ENCODE measurements at places on chromosomes 12 and 14.
A peak's percentile ranks its signal among the peaks of the same experiment; 100 is the strongest.

GRCh38 chr12:27960821-27961220 lies 11.7 kb downstream of the PTHLH start:
- no peak for DNase-seq

- no peak for DNase-seq
Measured at GRCh38 chr14:61365667-61366212, 44.4 kb downstream of the PRKCH start.

DNA sequence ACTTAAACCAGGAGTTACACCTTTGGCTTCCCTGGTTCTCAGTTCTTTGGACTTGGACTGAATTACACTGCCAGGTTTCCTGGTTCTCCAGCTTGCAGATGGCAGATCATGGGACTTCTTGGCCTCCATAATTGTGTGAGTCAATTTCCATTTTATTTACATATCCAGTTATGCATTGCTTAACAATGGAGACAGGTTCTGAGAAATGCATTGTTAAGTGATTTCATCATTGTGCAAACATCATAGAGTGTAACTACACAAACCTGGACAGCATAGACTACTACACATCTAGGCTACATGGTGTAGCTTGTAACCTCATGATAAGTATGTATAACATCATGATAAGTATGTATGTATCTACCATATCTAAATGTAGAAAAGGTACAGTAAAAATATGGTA lies 276.1 kb upstream of the BTG1 start:
- DNase-seq: no peak

GRCh38 chr12:102896067-102896466 lies 21.0 kb downstream of the PAH start:
- DNase-seq: no peak

GRCh38 chr14:67514650-67515385 lies 18.3 kb upstream of the PLEKHH1 start:
- peak; percentile 53 for DNase-seq

- no peak for DNase-seq
Measured at GRCh38 chr12:46751173-46751572, 74.6 kb downstream of the SLC38A4 start.

DNA sequence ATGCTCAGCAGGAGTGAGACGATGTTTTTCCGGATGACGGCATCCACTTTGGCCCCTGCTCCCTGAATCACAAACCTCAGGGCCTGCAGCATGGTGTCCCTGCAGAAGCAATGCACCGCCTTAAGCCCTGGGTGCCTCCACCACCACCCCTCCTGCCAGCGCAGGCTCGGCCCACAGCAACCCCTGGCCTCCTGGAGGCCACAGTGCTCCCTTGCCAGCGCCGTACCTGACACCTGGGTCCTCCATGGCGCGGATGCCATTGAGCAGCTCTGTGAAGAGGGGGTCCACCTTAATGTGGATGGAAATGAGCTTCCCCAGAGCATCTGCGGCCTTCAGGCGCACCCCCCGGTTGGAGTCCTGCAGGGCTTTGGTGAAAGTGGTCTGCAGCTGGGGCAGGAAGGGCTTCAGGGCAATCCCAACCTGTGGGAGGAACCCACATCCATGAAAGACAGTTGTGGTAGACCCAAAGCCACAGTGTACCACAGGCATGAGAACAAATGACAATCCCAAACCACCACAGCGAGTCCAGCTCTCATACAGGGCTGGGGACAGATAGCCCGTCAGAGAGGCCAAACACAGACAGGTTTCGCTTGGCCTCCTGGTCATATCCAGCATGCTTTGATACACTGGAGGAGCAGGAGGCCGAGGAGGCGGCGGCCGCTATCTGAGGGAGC lies 17.9 kb upstream of the RAB35 start:
- no peak for DNase-seq

GRCh38 chr14:50773632-50774541 lies 57.1 kb downstream of the NIN start:
- peak; percentile 39 for DNase-seq
